ENCODE measurements at places on chromosomes 2 and 18. TPM values are rescaled to one million over a fixed set of nuclear protein-coding genes. Genes with fewer than 3 reads are reported as not detected.

LDLRAD4 gene
- 21.3 TPM for total RNA-seq

B3GNT7 gene
- not detected for total RNA-seq

DNA sequence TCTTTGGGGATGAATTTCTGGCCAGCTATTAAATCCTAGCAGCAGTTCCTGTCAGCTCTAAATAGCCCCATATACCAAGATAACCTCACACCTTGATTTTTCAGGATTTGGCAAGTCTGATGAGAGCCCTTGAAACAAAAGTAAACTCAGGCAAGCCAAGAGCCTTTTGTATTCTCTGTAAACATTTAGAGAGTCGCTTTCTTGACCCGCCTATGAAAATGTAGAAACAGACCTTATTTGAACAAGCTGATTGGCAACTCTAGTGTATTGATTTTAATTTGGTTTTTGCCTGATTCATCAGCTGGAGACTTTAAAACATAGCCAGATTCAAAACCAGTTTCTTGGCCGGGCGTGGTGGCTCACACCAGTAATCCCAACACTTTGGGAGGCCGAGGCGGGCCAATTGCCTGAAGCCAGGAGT is 43.4 kb downstream of the CABLES1 start:
- no peaks in the 10 kb centered on the region for H3K36me3 ChIP-seq
- peaks cover 2% of the 10 kb centered on the region for H3K27me3 ChIP-seq
- no peak overlapping the region for H3K4me3 ChIP-seq
- H3K4me1 ChIP-seq: no peaks in the 10 kb centered on the region
- H3K27ac ChIP-seq: no peak overlapping the region

GRCh38 chr2:109064660-109065390 is 64.2 kb upstream of the SH3RF3 start:
- no peaks in the 10 kb centered on the region for H3K36me3 ChIP-seq
- H3K4me3 ChIP-seq: no peak overlapping the region
- no peak for DNase-seq
- no peak overlapping the region for H3K27ac ChIP-seq
- H3K4me1 ChIP-seq: peaks cover 26% of the 10 kb centered on the region
- H3K27me3 ChIP-seq: no peaks in the 10 kb centered on the region

GRCh38 chr2:52676056-52676455 is 1091.5 kb upstream of the CHAC2 start:
- no peaks in the 10 kb centered on the region for H3K27me3 ChIP-seq
- H3K4me3 ChIP-seq: no peak overlapping the region
- H3K4me1 ChIP-seq: no peaks in the 10 kb centered on the region
